ENCODE measurements at places on chromosomes 6 and 20. TPM values are rescaled to one million over a fixed set of nuclear protein-coding genes. Genes with fewer than 3 reads are reported as not detected.

CDKN1A gene
- 900 TPM for total RNA-seq

TEAD3 gene
- 9.6 TPM for total RNA-seq

PAK5 gene
- not detected for total RNA-seq

DAAM2 gene
- 25.9 TPM for total RNA-seq

CALHM4 gene
- total RNA-seq: not detected

LINC00237 gene
- not detected for total RNA-seq

DNA sequence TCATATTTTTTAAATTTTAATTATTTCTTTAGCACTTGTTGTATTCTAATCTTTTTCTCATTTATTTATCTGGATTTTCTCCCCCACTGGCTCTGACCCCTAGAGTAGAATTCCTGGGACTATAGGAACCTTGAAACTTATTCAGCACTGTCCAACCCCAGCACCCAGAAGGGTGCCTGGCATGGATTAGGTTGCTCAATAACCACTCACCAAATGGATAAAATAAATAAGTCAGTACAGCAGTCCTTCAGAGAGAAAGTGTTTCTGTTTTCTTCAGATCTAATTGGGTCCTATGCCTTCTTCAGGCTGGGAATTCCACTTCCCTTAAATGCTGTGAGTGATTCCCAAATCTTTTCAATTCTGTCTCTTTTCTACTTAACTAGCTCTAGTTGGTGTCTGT is 206.2 kb downstream of the PTPRK start:
- no peak for DNase-seq

GRCh38 chr6:45584127-45584526 is 206.4 kb upstream of the SUPT3H start:
- no peak for DNase-seq

- DNase-seq: peak; percentile 52
These were observed 172.3 kb downstream of the TMEM242 start for GRCh38 chr6:157151029-157151428.

- DNase-seq: no peak
These were observed 29.7 kb downstream of the DOP1A start for GRCh38 chr6:83097204-83097603.

DNA sequence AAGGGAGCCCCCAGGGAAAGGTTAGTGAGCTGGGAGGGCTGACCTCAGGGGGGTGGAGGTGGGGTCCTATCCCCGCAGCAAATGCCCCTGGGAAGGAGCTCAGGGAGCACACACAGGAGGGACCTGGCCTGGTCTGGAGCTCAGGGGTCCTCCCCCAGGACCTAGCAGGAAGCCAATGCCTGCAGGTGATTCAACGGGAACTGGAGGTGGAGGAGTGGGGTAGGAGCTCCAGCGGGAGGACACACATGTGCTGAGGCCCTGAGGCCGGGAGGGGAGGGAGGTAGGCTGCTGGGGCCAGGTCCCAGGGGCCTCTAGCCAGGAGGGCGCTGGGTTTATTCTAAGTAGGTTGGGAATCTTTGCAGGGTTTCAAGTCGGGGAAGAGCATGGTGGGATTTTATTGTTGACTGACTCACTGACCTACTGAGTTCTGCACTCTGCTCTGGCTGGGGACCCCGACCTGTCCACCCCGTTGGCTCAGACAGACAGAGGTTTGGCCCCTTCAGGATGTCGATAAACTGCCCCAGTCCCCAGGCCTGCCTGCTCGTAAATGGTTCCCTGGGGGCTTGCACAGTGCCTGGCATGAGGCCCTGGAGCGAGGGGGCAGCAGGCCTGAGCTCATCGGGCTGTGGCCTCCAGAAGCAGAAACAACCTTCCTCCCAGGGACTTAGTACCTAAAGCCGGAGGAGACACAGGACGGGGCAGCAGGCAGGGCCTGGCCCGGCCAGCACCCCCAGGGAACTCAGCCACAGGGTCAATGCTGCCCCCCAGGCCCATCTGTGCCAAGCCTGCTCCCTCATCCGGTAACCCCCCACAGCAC is 62.3 kb downstream of the RIPOR3 start:
- DNase-seq: no peak

GRCh38 chr6:163474581-163474980 is 60.1 kb downstream of the QKI start:
- no peak for DNase-seq

- DNase-seq: peak; percentile 38
These were observed 63.1 kb upstream of the KLHL31 start for GRCh38 chr6:53728570-53729194.

DNA sequence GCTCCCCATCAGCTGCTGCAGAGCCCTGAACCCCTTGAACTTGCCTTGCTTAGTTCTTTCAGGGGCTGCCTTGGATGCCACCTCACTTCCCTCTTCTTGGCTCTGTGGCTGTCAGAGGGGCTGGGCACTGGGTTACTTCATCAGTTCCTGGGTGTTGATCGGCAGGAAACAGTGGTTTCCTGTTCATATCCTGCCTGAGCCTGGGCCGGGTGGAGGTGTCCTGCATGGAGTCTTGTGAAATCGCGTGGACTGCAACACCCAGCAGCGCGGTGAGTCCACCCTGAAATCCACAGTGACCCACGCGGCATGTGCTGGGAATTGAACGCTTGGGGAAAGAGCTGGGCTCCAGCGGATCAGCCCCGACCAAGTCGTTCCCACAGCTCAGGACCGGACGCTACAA is 97.5 kb downstream of the CDH26 start:
- DNase-seq: no peak

DNA sequence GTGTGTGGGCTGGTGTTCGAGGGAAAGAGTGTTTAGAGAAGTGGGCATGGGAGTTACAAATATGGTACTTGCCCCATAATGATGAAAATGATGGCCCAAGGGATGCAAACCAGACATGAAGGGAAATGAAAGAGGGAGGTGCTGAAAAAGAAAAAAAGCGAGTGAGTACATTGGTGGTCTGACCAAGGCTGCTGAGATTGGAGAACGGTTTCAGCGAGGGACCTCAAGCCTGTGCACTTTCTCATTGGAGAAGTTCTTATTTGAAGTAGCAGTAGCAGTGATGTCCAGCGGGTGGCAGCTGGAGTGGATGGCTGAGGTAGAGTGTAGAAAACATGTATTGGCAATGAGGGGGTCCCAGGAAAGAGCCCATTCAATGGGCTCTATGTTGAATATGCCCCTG is 54.8 kb downstream of the TNFAIP3 start:
- no peak for DNase-seq

GRCh38 chr6:132132924-132133639 is 181.9 kb upstream of the CCN2 start:
- peak; percentile 76 for DNase-seq

DNA sequence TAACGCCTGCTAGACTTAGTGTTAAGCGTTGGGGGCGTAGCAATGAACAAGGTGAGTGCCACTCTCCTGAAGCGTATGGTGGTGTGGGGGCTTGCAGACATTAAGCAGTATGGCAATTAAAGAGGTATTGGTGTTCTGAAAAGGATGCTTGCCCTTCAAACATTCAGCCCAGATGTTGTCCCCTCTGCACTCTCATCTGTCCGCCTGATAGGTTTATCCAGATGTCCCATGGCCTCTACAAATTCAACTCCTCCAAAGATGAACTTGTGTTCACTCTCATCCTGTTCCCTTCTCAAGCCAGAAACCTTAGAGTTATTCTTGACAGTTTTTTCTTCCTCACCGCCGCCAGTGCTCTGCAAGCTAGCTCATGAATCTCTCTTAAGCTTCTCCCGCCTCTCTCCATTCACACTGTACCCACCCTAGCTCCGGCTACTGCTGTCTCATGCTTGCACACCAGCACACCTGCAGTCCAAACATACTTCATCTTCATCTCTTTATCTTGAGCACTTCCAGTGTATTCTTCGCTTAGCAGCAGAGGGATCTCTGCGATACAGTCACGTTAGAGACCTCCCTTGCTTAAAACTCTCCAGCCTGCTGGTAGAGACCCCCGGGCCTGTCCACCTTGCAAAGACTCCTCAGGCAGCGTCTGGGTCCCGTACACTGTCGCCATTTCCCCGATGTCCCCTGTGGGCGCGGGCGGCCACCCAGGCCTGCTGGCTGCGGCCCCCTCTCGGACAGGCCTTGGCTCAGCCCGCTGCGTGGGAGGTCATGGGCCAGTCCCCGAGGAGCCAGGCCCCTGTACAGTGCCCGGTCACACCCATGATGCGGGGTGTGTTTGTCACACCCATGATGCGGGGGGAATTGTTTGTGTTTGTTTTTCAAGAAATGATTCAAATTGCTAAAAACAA is 962 bp downstream of the DDX27 start:
- no peak for DNase-seq

GRCh38 chr6:67160820-67161219 is 1453.8 kb upstream of the EYS start:
- DNase-seq: no peak

Data from fibroblast of lung (primary cell).